ENCODE measurements at places on chromosomes 5 and 9.

- DNase-seq, result no peak
These were observed 23.8 kb downstream of the GABRG2 start for GRCh38 chr5:162091336-162091735.

DNA sequence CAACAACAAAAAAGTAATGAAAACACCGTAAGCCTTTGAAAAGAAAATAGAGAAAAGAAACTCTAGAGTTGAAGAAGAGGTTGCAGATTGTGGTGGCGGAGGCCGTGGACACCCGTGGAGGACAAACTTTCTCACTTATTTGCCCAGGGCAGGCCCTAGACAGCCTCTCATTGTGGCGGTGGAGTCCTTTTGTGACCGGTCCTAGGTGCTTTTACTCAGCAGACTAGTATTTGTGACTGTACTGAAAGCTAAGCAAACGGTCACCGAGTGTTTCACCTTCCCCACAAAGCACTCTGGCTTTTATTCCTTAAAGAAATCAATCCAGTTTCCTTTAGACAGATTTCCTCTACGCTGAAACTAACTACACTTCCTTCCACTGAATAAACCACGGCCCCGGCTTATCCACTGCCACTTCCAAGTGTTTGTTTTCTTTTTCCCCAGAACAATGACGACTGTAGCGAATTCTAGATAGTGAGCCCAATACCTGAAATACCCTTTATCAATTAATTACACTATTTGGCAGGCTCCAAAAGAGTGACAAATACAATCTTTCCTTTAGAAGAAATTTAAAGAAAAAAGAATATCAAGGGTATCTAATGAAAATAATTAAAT is 210.2 kb upstream of the TARS1 start:
- DNase-seq, result no peak

- DNase-seq, result no peak
These were observed 275.9 kb upstream of the WWC1 start for GRCh38 chr5:168015506-168015905.

GRCh38 chr5:167786871-167787578 is 504.4 kb upstream of the WWC1 start:
- no peak for DNase-seq

- DNase-seq, result no peak
These were observed 30.9 kb downstream of the S1PR3 start for GRCh38 chr9:89022001-89022759.

DNA sequence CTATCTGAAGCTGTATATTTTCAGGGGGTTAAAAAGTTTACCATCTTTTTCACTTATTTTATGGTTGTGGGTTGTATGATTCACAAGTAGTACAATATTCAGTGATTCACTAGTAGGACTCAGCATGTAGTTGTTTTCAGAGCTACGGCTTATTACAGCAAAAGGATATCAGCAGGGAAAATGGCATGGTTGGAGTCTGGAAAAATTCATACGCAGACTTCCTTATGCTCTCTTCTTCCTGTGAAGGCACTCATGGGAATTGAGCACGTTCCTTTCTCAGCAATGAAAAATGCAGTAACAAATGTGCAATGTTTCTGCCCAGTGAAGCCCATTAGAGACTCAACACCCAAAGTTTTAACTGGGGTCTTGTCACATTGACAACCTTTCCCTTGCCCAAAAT is 250.5 kb downstream of the KCNN2 start:
- DNase-seq, result no peak

DNA sequence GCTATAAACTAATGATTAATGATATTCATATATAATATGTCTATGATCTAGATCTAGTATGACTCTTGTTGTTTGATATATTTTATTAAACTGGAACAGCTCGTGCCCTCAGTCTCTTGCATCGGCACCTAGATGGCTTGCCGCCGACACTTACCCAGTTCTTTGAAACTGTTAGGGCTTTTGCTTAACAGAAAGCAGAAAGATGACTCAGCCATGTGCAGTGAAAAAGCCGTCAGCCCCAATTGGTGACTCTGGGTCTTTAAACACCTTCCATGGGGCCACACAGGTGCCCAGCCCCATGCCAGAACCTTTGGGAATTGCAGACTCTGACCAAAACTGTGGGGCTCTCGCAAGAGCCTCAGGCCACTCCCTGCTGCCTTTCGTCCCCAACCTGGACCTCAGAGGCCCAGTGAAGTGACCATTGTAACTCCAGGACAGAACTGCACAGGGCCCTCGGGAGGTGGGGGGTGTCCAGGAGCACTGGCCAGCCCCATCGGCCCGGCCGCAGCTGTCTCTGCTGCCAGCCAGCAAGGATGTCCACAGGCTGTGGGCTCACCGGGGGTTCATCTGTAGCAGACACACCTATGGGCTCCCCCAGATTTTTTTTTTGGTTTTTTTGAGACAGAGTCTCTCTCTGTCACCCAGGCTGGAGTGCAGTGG is 7.8 kb downstream of the LCN10 start:
- DNase-seq, result no peak

GRCh38 chr5:42908086-42908485 is 96.4 kb upstream of the SELENOP start:
- no peak for DNase-seq

DNA sequence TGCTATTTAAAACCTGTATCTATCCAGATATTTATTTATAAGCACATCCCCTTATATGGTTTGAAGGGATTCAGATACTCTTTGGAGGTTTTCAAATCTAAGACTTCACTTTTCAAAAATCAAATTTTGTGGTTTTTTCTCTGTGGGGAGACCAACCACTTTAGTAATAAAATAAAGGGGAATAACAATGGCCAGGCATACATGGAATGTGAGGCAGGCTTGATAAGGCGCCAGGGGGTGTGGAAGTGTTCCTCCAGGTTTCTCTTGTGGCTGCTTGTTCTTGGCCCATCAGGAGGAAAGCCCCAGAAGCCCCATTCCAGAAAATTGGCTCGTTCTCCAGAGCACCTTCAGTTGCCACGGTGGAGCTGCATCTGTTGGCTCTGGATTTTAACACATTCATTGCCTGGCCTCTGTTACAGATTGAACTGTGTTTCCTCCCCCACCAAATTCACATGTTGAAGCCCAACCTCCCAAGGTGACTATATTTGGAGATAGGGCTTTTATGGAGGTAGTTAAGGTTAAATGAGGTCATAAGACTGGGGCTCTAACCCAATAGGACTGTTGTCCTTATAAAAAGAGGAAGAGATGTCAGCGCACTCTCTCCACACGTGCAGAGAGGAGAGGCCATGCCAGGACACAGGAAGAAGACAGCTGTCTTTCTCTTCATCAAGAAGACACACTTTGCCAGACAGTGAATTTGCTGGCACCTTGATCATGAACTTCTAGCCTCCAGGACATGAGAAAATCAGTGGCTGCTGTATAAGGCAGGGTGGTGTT is 195.9 kb downstream of the TMEM38B start:
- DNase-seq, result no peak

- no peak for DNase-seq
These were observed 232.2 kb upstream of the GRIN3A start for GRCh38 chr9:101970609-101971008.

GRCh38 chr5:172771439-172772111 is 580 bp upstream of the DUSP1 start:
- DNase-seq, result no peak
